CD8-positive, alpha-beta memory T cell (primary cell): ENCODE measurements at places on chromosomes 5 and 9. TPM values are rescaled to one million over a fixed set of nuclear protein-coding genes. Genes with fewer than 3 reads are reported as not detected.
A peak's percentile ranks its signal among the peaks of the same experiment; 100 is the strongest.

DNA sequence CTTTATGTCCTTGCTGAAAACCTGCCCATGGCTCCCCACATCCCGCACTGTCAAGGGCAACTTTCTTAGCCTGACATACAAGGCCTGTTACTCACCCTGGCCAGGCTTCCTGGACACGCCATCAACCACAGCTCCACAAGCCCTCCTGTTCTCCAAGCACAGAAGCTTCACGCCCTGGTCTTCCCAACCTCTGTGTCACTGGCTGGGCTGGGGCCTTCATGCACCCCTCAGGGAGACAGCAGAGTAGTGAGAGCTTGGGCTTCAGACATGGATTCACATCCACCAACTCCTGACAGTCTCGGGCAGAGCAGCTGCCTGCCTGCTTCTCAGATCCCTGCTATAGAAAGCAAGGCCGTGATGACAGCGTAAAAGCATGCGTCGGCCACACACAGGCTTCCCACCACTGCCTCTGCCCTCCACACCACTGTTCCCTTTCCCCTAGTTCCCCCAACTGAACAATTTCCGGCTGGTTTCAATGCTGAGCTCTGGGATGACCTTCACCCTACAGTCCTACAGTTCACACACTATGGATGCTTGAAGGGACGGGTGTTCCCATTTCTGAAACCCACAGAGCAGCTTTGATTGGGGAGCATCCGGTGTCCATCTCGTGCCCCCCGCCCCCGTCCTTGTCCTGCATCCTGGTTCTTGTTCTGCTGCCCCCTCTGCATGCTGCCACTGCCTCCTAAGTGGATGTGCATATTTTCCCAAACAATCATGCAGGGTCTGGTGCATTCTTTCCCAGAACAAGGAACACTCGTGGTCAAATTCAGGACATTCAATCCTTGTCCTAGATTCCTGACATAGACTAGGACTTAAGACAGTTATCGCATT, 33.4 kb upstream of the ADAMTS2 start:
- no peak for DNase-seq

SPAG8 gene
- polyA plus RNA-seq = 0.79 TPM

C5orf58 gene
- polyA plus RNA-seq = 0.99 TPM

DNA sequence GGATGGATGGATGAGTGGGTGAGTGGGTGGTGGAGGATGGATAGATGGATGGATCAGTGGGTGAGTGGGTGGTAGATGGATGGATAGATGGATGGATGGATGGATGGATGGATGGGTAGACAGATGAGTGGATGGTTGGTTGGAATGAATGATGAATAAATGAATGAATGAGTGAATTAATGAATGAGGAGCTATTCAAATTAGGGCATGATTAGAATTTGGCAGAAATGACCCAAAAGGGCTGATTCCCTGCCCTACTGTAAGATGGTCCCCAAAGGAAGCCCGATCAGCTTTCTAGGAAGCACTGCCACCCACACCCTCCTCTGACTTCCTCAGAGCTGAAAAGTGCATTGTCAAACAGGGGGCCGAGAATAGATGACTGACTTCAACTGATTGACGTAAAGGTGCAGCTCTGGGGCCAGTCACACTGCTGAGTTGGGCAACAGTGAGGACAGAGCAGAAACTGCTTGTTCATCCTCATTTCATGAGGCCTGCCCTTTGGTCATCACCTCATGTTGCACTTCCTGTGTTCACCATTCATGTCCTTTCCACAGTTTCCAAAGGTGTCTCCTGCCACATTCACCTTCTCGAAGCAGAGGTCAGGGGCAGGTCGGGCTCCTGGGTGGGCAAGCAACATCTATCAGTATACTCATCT, 34.3 kb downstream of the NIPAL4 start:
- DNase-seq = no peak

- no peak for DNase-seq
Measured at GRCh38 chr5:93158841-93159240, 422.2 kb downstream of the NR2F1-AS1 start.

GRCh38 chr9:135001526-135001925, 83.8 kb upstream of the FCN1 start:
- DNase-seq = no peak

DNA sequence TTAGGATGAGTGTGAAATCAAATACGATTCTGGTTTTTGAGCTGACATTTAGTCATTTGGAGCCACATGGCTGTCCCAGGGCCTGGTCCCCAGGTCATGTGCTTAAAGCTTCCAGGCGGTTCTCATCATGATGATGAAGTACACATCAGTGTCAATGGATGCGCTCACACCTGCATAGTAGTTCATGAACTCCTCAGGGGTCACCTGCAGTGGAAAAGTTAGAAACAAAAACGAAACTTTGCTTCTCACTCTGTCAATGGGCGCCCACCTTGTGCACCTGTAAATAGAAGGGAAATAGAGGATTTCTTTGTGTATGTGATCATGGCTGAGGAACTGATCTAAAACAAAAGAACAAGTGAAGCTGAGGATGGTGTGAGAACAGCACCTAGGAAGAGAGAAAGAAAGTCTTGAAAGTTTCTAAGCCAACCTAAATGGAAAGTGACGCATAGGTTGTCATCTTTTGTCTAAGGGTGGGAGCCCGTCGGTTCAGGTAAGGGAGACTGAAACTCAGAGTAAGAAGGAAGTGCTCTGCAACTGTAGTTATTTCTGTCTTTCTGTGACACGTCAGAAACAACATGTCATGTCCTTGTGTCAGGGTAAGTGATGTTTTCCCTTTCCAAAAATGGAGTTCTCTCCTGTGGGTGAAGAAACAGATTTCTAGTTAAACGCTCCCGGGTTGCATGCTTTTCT, 33.8 kb downstream of the CAPSL start:
- no peak for DNase-seq

DNA sequence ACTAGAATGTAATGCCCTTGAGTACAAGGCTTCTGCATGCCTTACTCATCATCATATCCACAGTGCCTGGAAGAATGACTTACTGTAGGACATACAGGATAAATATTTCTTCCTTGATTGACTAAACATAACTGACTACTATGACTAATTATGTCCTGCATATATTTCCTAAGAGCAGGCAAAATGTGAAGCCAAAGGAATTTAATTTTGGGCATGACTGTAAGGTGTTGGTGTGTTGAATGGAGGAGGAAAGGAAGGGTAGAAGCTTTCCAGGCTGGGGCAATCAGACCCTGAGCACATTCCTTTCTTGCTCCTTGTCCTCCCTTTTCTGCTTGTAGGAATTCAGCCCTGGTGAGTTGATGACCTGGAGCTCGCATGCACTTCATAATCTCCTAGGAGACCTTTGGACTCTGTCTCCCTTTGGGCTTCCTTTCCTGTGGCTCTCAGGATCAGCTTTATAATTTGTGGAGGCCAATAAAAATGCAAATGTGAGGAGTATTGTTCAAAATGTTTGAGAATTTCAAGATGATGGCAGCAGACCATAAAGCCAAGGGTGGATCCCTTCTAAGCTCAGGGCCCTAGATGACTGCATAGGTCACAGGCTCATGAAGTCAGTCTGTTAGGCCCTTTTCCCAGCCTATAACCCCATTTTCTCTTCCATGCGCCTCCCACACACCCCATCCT, 174.0 kb downstream of the HMHB1 start:
- DNase-seq = no peak

RANBP3L gene
- not detected for polyA plus RNA-seq

DNA sequence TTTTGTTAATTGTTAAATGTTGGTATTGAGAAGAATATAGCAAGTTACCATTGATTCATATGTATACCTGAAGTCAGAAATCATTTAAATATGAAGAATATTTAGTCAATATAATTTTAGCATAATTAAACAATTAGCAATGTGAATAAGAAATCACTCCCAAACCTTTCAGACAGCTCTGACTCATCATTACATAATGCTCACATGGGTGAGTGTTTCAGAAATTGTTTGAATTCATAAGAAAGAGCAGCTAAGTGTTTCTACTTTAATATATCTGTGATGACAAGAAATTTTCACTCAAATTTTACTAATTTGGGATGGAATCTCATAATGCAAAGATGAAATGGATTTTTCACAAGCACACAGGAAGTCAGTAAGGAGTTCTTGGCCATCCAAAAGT, 42.0 kb upstream of the CDC42SE2 start:
- DNase-seq = no peak

GRCh38 chr5:173884402-173885053, 3.6 kb upstream of the CPEB4 start:
- peak; percentile 72 for DNase-seq

PCDHB14 gene
- polyA plus RNA-seq = not detected

GRCh38 chr9:131616983-131617604, 71.8 kb downstream of the PRRT1B start:
- no peak for DNase-seq

DNA sequence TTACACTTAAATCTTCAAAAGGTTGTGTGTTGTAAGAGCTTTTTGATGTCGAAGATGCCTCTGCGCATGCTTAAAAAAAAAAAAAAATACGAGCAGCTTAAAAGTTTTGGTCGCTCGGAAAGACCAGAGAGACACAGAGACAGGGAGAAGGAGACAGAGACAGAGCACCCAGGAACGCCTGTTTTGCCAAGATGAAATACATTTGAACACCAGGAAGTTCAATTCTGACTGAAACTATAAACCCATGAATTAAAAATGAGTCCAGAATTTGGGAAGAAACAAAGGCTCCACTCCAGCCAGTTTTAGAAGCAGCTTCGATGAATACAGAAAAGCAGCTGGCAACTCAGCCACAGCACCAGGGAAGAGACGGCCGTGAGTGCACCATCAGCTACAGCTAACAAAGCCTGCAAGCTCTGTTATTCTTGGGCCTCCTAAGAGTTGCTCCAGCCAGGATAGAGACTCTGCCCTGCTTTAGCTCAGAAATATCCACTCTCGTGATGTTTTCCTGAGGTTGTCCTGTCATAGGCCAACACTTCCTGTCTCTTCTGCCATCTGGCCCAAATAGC, 2.5 kb upstream of the ZNF474 start:
- no peak for DNase-seq

DNA sequence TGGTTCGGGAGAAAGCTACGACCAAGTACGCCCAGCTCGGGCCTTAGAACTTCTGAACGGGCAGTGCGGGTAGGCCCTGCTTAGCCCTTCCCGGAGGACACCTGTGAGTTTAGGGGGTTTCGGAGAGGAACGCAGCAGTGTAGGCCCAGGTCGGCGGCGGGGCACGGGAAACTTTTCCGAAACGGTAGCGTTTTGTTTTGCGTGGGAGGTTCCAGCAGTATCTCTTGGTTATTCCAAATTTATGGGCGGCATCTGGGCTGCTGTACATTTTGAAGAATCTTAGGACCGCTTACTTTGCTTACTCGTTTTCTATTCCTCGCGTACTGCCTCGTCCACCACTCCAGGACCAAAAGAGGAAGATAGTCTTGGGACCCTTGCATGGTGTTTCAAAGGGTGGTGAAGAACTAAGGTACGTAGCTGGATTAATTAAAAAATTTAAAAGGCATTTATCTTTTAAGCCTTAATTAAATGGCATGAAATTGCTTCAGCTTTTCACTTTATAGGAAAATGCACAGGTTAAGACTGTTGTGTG, 492 bp downstream of the TENT2 start:
- DNase-seq = no peak

DNA sequence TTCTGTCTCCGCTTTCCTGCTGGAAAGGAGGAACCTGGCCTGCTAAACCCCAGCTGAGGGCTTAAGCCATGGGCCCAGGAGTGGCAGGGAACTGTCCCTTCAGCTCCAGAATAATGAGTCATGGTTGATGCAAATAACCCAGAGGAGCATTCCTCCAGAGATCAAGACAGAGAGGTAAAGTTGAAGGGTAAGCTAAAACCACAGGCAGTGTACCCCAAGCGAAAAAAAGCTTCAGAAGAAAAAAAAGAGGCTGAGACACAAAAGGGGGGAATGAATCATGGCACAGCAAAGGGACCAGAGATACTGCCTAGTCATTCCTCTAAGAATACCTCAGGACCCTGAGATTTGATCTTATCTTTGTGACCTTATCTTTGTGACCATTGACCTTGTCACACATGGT, 199.5 kb upstream of the TAS2R1 start:
- no peak for DNase-seq

GRCh38 chr5:150605546-150605945, 34.9 kb upstream of the SYNPO start:
- DNase-seq = peak; percentile 13

ZNF608 gene
- polyA plus RNA-seq = not detected

DNA sequence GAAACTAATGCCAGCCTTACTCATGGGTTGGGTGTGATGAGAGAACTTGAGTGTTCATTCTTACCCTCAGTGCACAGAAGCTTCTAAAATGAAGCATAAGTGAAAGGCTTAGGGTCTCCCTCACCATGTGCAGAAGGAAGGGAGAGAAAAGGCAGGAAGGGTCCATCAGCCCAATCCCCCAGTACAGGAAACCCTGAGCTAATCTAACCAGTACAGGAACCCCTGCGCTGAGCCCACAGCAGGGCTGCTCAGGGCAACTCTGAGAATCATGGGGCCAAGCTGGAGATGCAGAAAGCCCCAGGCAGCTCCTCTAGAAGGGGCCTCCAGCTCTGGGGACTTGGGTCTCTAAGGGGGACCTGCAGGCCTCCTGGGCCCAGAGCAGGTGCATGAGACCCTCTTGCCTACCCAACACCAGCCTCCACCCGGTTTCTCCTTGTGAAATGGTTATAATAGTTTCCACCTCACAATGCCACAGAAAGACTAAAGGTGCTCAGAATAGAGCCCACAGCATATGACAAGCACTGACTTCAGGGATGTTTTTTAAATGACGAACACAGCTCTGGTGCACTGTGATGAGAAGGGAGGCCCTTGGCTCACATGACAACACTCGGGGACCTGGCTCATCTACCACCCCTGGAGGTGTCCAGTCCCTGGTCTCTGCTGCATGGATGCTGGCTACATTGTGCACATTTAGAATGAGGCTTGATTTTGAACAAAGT, 190.1 kb downstream of the ACTL7B start:
- DNase-seq = no peak

DNA sequence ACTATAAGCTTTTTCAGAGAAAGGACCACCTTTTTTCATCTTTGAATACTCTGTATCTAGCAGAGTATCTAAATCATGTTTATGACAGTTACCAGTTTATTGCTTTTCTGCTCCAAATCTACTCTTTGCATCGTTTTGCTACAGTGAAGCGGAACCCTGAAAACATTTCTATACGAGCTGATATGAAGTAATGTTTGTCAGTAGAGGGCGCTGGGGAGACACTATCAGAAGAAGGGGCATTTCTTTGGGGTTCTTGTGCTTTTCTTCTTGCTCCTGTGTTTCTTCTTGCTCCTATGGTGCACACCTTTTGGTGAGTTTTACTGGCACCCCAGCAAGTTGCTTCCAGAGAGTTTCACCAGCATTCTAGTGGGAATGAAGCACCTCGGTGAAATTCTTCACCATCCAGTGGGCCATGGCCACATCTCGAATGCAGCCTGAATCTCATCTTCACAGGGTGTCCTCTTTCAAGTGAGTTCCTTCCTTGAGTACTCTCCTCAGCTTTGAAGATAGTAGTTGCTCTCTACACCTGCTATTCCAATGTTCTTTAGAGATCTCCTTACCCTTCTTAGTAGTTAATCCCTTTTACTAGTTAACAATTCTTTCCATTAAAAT, 98.4 kb downstream of the FGF1 start:
- no peak for DNase-seq

GRCh38 chr9:34177593-34178435, 1.0 kb upstream of the UBAP1 start:
- no peak for DNase-seq
